ENCODE measurements at places on chromosomes 16 and 17.

- no peak for DNase-seq
These were observed 169.1 kb downstream of the WSCD1 start for GRCh38 chr17:6239241-6239798.

GRCh38 chr17:16969931-16970906 lies 1.7 kb downstream of the TNFRSF13B start:
- no peak for DNase-seq

- DNase-seq, result no peak
These were observed 138.1 kb downstream of the SHISA9 start for GRCh38 chr16:13039526-13039925.

GRCh38 chr16:85888405-85889331 lies 10.3 kb upstream of the IRF8 start:
- no peak for DNase-seq

GRCh38 chr16:28202147-28202746 lies 9.5 kb downstream of the XPO6 start:
- no peak for DNase-seq

DNA sequence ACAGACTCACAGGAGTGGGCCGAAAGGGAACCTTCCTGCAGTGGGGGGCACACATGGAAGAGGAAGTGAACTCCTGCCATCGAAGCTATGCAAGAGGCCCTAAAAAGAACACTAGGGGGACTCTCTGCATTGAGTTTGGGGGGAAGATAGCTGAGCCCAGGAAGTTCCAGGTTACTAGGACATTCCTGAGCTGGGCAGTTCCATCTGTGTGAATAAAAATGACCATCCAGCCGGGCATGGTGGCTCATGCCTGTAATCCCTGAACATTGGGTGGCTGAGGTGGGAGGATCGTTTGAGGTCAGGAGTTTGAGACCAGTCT lies 211.8 kb downstream of the ZNF423 start:
- DNase-seq, result no peak

DNA sequence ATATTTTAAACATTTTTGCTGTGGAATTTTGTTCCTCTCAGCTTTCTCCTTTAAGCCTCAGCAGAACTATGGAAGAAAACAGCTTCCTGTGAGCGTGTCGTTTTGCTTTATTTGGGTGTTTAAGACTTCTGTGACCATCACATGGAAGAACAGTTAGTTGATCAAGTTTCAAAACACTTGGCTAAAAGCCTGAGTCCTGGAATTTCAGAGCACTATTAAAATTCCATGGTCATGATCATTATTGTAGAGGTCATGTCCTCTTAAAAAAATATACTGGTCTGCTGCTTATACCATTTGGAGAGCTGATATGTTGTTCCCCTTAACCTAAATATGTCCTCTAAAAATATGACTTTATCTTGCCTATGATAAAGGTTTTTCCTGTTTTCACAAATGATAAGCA lies 12.6 kb upstream of the CDR2 start:
- no peak for DNase-seq

GRCh38 chr16:4426021-4426684 lies 485 bp downstream of the DNAJA3 start:
- no peak for DNase-seq

DNA sequence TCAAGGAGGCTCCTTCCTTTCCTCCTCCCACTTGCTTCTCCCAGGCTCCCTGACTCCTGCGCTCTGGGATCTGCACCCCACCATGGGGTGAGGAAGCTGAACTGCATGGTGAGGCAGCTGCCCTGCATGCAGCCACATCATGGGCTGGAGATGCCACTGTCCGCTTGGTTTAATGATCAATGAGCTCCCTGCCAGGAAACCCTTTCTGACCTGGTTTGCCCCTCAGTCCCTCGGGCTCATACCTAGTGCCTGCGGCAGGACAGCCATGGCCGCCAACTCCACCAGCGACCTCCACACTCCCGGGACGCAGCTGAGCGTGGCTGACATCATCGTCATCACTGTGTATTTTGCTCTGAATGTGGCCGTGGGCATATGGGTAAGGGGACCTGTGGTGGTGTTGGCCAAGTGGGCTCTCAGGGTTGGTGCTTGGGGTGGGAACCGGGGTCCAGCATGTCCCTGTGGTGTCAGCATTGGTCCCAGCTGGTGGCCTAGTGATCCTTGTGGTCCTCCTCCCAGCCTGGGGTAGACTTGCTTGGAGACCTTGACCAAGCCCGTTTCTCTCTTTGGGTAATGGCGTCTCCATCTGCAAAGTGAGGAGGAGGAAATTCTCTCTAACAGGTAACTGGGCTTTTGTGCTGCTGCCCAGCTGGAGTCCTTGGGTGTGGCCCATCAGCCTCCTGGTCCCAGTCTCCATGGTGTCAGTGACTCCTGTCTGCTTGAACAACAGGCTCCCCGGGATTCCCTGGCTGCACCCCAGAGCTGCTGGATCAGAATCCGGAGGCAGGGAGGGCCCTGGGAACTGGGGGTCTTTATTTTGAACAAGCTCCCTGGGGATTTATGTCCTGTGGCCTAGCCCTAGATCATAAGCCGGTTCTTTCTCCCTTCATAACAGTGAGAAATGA lies at the start of gene SLC5A10:
Gene SLC5A10, plus strand, starts transcription at position 225 of the 902 bp plus-strand sequence. Its CDS starts 41 bp downstream, at position 266.
- DNase-seq, result no peak

GRCh38 chr16:9308356-9308801 lies 216.9 kb downstream of the HAPSTR1 start:
- no peak for DNase-seq

DNA sequence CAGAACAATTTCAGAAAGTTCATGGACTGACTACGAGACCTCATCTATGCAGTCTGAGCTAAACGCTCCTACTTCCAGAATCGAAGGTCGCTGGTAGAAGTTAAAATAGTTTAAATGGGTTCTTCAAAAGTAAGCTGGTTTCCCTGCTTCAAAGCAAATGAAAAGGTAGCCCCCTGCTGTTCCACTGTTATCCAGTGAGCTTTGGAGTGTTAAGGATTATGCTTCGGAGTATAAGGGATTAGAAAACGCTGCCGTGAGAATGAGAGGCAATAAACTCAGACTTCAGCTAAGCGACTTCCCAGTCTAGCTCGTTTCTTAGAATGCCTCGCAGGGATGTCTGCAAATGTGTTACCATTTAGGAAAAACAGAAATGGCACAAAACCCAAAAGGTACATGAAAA lies 12.4 kb downstream of the MLYCD start:
- no peak for DNase-seq

- DNase-seq, result no peak
These were observed 7.3 kb upstream of the CD7 start for GRCh38 chr17:82324566-82325285.

GRCh38 chr17:31321481-31321880 lies at the start of gene EVI2A:
TSS of gene EVI2A (minus strand) at chr17:31321622. CDS start at chr17:31319013, 2,609 bp downstream.
- no peak for DNase-seq

GRCh38 chr17:68612209-68612922 lies 11.2 kb upstream of the FAM20A start:
- DNase-seq, result no peak

DNA sequence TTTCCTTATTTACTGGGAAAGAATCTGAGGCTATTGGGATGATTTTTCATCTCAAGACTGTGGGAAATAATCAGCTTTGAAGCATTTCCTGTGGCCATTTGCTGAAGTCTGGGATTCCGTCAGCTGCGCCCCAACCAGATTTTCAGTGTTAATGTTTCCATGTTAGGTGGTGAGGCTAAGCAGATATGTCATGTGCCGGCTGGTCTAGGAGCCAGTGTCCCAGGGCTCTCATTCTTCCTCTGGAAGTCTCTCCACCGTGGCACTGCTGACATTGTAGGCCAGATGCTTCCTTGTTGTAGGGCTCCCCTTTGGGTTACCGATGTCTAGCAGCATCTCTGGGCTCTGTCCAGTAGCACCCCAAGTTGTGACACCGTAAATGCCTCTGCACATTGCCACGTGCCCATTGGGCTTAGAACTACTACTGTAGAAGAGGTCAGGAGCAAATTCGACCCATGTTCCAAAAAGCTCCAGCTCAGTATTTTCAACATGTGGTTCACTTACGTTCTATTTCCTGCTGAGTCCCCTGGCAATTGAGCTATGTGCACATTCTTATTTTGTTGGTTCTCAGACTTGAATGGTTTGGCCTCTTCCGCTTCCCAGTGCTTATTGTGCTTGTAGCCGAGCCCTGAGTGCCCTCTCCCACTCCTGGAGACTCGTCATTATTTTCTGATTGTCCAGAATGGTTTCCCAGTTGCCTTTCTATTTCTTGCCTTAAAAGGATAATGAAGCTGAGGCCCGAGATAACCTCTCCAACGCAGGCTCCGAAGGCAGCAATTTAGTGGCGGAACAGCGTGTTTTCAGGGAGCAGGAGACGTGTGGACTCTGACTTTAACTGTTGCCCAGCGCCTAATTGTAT lies 82.2 kb downstream of the SPECC1 start:
- DNase-seq, result no peak

- DNase-seq, result no peak
These were observed 17.2 kb upstream of the RABEP1 start for GRCh38 chr17:5264893-5265292.

GRCh38 chr16:71568551-71568950 lies 8.3 kb downstream of the TAT start:
- no peak for DNase-seq

Measured in ecto neural progenitor cell (in vitro differentiated cells).